ENCODE measurements at places on chromosomes 11 and 22. TPM values are rescaled to one million over a fixed set of nuclear protein-coding genes. Genes with fewer than 3 reads are reported as not detected.

GRCh38 chr11:116224154-116224888 is 548.5 kb downstream of the BUD13 start:
- peaks cover 4% of the 10 kb centered on the region for H3K4me1 ChIP-seq
- DNase-seq = peak; percentile 63
- H3K27ac ChIP-seq = no peak overlapping the region
- no peaks in the 10 kb centered on the region for H3K36me3 ChIP-seq
- no peak overlapping the region for H3K4me3 ChIP-seq

DNA sequence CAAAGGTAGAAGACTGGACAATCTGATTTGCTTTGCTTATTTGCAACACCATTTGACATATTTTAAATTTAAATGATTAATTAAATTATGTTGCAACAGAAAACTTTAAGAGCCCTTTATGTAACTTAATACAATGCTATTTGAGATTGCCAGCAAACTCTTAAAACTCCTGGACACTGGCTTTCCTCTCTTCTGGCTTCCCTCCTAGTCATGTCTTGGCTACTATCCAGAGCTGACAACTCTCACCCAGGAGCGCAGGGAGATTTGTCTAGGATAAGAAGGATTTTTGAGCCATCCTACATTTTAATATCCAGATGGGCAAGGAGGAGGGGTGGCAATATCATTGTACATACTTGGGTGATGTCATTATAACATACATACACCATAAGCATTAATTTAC is 134.3 kb downstream of the ELP4 start:
- no peak overlapping the region for H3K27ac ChIP-seq
- H3K4me3 ChIP-seq = no peak overlapping the region
- H3K36me3 ChIP-seq = no peaks in the 10 kb centered on the region
- H3K27me3 ChIP-seq = no peaks in the 10 kb centered on the region

GRCh38 chr11:75797792-75798191 is 17.2 kb upstream of the UVRAG start:
- no peaks in the 10 kb centered on the region for H3K36me3 ChIP-seq
- H3K27me3 ChIP-seq = peaks cover 10% of the 10 kb centered on the region
- peaks cover 14% of the 10 kb centered on the region for H3K4me1 ChIP-seq

DNA sequence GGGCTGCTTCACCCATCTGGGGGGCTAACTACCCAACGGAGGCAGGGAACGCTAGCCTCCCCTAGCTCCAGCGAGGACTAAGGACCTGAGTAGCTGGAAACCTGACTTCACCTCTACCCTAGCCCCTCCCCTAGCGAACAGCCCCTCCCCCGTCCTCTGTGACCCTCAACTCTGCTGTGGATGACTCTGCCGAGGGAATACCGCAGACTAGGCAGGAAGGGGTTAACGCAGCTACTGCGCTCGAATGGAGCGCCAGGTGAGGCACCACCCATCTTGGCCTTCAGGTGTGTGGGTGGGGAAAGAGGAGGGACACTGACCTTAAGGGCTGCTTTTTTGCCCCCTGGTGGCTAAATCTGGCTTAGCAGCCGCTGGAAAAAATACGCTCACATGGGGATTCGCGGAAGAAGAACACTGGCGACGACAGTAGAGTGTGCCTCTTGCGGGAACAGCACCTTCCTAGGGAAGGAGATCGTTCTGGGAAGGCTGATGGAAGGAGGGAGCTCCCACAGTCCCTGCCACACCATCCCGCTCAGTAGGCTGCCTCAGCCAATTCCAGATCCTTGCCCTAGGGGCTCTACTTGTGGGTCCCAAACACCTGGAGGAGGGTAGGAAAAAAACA is 4.5 kb upstream of the BCL9L start:
- H3K27me3 ChIP-seq = peaks cover 10% of the 10 kb centered on the region
- H3K4me1 ChIP-seq = peaks cover 26% of the 10 kb centered on the region
- peak; percentile 83 for DNase-seq
- H3K4me3 ChIP-seq = peak overlapping the region; percentile 81
- peaks cover 3% of the 10 kb centered on the region for H3K36me3 ChIP-seq

GRCh38 chr11:119371778-119372182 is 9.7 kb downstream of the USP2 start:
- DNase-seq = no peak
- H3K36me3 ChIP-seq = no peaks in the 10 kb centered on the region
- H3K4me1 ChIP-seq = peaks cover 11% of the 10 kb centered on the region
- H3K27ac ChIP-seq = peak overlapping the region; percentile 20
- H3K27me3 ChIP-seq = peaks cover 5% of the 10 kb centered on the region
- no peak overlapping the region for H3K4me3 ChIP-seq

DNA sequence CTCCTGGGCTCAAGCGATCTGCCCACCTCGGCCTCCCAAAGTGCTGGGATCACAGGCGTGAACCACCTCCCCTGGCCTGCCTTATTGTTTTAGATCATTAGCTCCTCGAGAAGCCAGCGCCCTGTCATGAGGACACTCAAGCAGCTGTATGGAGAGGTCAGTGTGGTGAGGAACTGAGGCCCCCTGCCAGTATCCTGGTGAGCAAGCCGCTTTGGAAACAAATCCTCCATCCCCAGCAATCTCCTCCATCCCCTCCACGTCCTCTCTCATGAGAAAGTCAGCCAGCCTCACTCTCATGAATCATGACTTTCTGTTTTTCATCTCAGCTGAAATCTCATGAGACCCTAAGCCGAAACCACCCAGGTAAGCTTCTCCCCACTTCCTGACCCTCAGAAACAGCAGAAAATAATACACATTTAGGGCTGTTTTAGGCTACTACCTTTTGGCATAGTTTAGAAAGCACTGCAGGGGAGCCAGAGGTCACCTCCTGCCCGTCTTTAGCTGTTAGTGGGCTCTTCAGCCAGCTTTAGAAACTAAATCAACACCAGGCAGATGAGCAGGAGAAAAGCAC is 56.0 kb downstream of the CTTN start:
- no peak overlapping the region for H3K27ac ChIP-seq
- no peaks in the 10 kb centered on the region for H3K27me3 ChIP-seq
- no peak for DNase-seq
- H3K4me3 ChIP-seq = no peak overlapping the region

- peak overlapping the region; percentile 27 for H3K4me3 ChIP-seq
- no peaks in the 10 kb centered on the region for H3K36me3 ChIP-seq
- no peaks in the 10 kb centered on the region for H3K4me1 ChIP-seq
- H3K27ac ChIP-seq = no peak overlapping the region
These were observed 13.4 kb downstream of the OTOG start for GRCh38 chr11:17560281-17561110.

DNA sequence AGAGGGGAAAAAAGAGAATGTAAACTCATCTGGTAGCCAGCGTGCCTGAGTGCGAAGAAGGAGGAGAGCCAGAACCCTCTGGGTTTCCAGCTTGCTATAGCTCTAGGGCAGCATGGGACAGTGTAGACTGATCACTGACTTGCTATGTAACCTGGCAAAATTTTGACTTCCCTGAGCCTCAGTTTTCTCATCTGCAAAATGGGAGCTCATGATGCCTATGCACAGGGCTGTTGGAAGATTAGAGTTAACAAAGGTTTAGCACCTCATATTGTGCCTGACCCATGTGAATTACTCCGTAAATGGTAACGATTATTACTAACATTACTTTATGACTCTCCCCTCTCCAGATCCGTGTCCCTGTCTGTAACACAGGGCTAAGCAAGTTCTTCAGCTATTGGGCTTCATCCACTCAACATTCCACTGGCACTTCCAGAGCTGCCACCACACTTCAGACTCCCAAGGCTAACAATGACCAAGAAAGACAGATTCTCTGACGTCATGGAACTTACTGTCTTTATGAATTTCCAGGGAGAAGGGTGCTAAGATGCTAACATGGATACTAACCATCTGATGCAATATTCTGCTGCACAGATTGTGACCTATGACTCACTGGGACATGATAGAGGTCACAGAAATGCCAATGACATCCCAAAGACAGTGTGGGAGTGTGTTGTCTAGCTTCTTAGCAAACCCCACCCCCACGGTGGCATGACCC is 195.2 kb downstream of the TRIM29 start:
- no peak overlapping the region for H3K27ac ChIP-seq
- no peak for DNase-seq

DNA sequence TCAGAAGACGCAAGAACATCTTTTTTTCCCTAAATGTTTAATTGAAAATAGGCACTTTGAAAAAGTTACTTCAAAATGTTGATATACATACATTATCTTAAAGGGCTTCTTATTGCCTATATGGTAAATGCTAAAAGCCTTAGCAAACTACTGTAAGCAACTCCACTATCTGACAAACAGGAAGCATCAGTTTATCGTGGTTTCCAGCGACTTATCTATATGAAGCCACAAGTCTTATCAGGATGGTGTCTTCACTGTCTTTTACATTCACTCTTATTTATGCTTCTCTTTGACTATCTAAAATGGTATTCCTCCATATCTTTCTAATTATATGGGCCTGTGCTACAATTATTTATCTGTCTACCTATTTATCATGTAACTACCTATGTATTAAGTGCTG is 2091.9 kb downstream of the LRRC4C start:
- H3K27me3 ChIP-seq = no peaks in the 10 kb centered on the region
- H3K4me1 ChIP-seq = peaks cover 3% of the 10 kb centered on the region
- no peak overlapping the region for H3K27ac ChIP-seq
- no peak overlapping the region for H3K4me3 ChIP-seq

- DNase-seq = no peak
- peaks cover 9% of the 10 kb centered on the region for H3K27me3 ChIP-seq
- H3K4me1 ChIP-seq = peaks cover 3% of the 10 kb centered on the region
- H3K36me3 ChIP-seq = peaks cover 7% of the 10 kb centered on the region
- no peak overlapping the region for H3K4me3 ChIP-seq
These were observed 23.6 kb upstream of the MYRF start for GRCh38 chr11:61728940-61729219.

DNA sequence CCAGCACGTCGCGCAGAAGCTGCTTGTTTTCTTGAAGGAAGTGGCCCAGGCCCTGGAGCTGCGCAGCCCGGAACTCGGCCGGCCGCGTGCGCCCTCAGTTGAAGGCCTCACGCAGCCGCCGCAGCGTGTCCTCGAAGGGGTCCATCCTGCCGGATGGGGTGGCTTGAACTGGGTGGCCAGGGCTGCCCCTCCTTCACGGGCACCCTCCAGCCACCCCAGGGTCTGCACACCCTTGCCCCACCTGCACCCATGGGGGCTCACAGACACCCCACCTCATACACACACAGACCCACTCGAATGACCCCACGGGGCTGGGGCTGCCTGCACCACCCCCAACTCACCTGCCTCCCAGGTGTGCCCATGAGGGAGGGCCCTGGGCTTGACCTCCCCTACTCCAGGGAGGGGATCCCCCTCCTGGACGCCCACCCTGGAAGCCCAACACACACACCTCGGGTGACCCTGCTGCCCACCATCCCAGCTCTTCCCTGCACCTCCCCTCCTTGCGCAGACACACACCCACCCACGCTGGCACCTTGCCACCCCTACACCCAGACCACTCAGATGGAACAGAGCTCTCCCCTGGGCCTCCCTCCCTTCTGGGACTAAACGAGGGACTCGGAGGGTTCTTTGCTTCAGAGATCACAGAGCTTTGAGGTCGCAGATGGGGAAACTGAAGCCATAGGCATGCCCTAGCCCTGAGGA is 6.8 kb downstream of the ALDH3B2 start:
- DNase-seq = no peak
- no peaks in the 10 kb centered on the region for H3K36me3 ChIP-seq
- H3K4me1 ChIP-seq = no peaks in the 10 kb centered on the region
- no peak overlapping the region for H3K4me3 ChIP-seq
- H3K27me3 ChIP-seq = peaks cover 9% of the 10 kb centered on the region

DNA sequence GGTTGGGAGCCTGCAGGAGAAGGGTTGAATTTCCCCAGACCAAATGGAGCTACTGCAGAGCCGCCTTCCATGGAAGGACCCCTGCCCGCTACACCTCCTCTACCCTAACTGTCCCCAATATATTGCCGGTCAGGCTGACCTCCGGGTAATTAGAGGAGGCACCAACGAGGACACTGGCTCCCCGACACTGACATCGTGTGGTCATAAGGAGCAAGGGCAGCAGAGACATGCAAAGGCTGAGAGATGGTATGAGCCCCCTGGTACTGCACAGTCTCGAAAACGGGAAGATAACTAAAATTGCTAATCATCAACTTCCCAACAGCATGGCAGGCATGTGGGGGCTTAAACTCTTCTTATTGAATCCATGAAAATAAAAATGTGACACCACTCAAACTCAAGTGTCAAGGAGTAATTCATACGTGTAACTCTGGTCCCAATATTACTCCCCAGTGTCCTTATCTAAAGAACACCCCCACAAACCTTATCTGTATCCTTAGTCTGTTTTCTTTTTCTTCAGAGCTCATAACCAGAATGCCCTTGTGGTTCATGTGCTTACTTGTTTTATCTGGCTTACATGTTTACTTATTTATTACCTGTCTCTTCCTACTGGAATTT is 4.4 kb downstream of the CAVIN3 start:
- H3K36me3 ChIP-seq = peaks cover 5% of the 10 kb centered on the region
- H3K4me1 ChIP-seq = peaks cover 24% of the 10 kb centered on the region
- DNase-seq = peak; percentile 52

DNA sequence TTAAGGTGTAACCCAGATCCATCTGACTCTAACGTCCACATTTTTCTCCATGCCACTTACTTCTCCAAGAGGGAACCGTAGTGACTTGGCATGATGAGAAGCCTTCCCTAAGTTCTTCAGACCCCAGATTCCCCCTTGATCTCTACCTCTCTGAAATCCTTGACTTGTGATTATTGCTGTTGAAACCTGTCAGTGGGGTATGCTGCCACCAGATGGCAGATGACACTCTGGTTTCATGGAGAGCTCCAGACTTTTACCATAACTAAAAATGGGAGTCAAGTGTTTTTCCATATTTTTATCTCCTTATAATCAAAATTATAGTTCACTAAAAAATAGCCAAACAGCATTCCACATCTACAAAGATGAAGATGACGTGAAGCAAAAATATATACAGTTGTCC is 504.2 kb downstream of the SOX6 start:
- no peaks in the 10 kb centered on the region for H3K36me3 ChIP-seq
- no peak overlapping the region for H3K27ac ChIP-seq
- no peaks in the 10 kb centered on the region for H3K27me3 ChIP-seq
- peaks cover 13% of the 10 kb centered on the region for H3K4me1 ChIP-seq

DNA sequence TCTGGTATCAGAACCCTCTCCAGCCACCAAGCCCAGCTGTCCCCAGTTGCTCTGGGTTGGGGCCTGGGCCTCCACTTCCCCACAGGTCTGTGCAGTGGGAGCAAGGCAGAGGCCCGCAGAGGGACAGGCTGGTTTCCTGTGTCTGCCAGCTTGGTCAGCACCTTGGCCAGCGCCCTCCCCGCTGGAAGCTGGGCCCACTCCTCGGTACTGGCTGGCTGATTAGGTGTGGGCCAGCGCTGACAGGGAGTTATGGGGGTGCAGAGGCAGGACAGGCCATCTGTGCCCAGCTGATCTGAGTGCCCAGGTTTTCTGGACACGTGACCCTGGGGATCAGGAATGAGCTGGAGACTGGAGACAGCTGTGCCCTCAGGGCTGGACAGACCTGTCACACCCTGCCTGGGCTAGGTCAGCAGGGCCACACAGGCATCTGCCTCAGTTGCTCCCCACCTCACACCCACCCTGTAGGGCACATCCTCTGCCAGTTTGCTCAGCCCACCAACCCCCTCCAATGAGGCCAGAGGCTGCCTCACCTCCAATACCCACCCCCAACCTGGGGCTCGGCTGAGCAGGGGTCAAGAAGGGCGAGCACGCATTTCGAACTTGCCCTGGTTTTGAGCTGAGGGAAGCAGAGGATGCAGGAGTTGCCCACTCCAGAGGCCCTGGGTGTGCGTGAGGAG is 175.3 kb downstream of the IGLL1 start:
- no peak overlapping the region for H3K4me3 ChIP-seq
- no peaks in the 10 kb centered on the region for H3K27me3 ChIP-seq
- DNase-seq = peak; percentile 73

The MS4A4E gene
- not detected for total RNA-seq

The GUCY1A2 gene
- total RNA-seq = 0.10 TPM

The OR10A2 gene
- total RNA-seq = not detected

Data from endothelial cell (in vitro differentiated cells).